ENCODE measurements at places on chromosomes 1 and 21.
A peak's percentile ranks its signal among the peaks of the same experiment; 100 is the strongest.

DNA sequence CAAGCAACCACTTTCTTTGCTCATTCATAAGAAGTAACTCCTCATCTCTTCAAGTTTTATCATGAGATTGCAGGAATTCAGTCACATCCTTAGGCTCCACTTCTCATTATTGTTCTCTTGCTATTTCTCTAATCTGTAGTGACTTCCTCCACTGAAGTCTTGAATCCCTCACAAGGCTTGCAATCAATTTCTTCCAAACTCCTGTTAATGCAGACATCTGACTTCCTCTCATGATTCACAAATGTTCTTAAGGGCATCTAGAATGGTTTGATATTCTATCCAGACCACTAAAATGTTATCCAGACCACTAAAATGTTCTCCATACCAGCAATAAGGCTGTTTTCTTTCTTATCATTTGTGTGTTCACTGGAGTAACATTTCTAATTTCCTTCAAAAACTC, 528.1 kb downstream of the DPYD start:
- DNase-seq = no peak

DNA sequence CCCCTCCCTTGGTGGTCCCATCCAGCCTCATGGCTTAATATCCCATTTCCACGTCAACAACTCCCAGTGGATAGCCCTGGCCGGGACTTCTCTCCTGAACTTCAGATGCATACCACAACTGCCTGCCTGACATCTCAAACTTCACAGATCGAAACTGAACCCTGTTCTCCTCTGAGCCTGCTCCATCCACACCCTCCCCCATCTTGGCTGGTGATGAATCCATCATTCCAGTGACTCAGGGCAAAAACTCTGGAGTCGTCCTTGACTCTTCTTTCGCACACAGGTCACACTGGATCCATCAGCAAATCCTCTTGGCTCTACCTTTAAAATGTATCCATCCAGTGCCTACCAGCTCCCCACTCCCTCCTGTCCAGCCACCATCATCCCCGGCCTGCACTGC, 3.9 kb downstream of the TAS1R2 start:
- no peak for DNase-seq

GRCh38 chr1:33893147-33893830, 29.4 kb downstream of the HMGB4 start:
- no peak for DNase-seq

GRCh38 chr1:61050541-61051442, 31.6 kb upstream of the NFIA start:
- no peak for DNase-seq

GRCh38 chr1:61378494-61379180, 296.3 kb downstream of the NFIA start:
- no peak for DNase-seq

DNA sequence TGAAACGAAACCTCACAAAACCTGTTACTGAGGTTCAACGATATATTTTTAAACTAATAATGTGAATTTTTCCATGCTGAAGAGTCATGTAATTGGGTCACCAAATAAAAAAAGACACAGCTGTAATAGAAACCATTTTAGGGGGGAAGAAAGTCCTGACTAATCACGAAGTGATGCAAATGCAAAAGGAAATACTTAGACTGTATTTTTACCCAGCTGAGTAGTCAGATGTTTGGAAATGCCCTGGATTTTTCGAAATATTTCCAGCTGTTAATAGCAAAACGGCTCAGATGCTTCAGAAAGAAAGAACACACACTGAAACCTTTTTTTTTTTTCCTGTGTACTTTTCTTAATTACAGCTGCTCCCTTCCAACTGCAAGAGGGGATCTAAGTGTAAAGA, 210.3 kb downstream of the SETD4 start:
- DNase-seq = peak; percentile 30

DNA sequence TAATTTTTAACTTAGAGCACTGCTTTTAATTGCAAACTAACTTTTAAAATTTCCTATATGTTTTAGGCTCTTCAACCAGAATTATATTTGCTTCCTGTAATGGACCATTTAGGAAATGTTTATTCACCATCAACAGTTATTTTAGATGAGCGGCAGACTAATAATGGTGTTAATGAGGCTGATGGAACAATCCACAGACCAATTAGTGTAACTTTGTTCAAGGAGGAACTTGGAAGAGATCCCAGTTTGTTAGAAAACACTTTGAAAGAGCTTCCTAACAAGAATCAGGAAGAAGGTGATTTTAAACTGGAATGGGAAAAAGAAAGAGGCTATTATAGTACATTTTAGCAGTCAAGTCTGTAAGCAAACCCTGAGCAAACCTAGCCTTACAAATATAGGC, 19.4 kb upstream of the GNG5 start:
- DNase-seq = no peak
